ENCODE measurements at places on chromosomes 12 and 14.

DNA sequence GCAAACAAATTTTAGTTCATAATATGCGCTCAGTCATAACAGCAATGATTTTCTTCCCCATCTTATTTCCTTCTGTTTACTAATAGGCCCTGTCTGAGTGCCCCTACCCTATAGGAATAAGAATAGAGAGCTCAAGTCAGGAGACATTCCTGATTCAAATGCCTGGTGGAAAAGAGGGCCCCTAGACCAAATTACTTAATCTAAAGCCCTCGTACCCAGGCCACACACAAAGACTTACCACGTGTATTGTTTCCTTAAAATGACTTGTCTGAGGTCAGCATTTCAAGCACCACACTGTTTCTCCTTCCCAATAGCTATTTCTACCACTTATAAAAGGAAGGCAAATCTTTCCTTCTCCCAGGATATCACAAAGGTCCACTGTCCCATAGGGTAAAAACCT, 314.9 kb upstream of the TMTC1 start:
- DNase-seq, result no peak

- no peak for DNase-seq
These were observed 1031.9 kb upstream of the LRFN5 start for GRCh38 chr14:40574780-40575179.

- no peak for DNase-seq
These were observed 26.2 kb upstream of the TSPAN11 start for GRCh38 chr12:30900351-30900750.

GRCh38 chr12:130119241-130119861, 42.9 kb upstream of the FZD10 start:
- DNase-seq, result no peak

GRCh38 chr14:75439989-75440388, 12.2 kb downstream of the JDP2 start:
- DNase-seq, result no peak

GRCh38 chr12:13197032-13197431, 506 bp downstream of the EMP1 start:
- DNase-seq, result no peak

GRCh38 chr14:96095581-96096476, 56.7 kb downstream of the C14orf132 start:
- no peak for DNase-seq

DNA sequence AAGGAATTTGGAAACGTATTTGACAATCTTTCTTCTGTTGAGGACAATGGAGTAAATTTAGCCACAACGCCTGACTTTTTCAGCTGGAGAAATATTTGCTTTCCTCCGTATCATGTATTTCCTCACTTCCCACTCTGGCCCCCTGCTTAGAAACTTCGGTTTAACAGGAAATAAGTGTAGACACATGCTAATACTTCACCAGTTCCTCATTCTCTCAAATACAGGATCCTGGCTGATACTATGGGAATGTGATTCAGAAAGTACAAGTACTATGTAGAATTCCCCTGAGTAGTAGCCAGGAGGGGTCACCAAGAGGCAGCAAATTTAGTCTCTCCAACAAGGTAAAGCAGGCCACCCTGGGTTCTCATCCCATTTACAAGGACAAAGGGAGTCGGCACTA, 58.0 kb downstream of the FAR2 start:
- no peak for DNase-seq

DNA sequence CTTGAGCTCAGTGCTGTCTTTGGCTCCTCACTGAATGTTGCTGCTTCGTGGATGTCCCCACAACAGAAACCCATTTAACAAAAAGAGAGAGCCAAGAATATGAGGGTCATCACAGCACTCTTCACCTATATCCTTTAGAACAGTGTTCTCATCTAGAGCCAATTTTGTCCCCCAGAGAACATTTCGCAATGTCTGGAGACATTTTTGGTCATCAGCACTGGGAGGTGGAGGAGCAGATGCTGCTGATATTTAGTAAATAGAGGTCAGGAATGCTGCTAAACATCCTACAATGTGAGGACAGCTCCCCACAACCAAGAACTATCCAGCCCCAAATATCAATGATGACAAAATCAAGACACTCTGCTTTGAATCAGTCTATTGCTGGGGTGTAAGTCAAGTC, 92.5 kb downstream of the BBS10 start:
- no peak for DNase-seq

GRCh38 chr12:68259318-68259940, 6.0 kb upstream of the IL22 start:
- no peak for DNase-seq

- DNase-seq, result no peak
These were observed 10.7 kb downstream of the CREBL2 start for GRCh38 chr12:12622418-12622817.

DNA sequence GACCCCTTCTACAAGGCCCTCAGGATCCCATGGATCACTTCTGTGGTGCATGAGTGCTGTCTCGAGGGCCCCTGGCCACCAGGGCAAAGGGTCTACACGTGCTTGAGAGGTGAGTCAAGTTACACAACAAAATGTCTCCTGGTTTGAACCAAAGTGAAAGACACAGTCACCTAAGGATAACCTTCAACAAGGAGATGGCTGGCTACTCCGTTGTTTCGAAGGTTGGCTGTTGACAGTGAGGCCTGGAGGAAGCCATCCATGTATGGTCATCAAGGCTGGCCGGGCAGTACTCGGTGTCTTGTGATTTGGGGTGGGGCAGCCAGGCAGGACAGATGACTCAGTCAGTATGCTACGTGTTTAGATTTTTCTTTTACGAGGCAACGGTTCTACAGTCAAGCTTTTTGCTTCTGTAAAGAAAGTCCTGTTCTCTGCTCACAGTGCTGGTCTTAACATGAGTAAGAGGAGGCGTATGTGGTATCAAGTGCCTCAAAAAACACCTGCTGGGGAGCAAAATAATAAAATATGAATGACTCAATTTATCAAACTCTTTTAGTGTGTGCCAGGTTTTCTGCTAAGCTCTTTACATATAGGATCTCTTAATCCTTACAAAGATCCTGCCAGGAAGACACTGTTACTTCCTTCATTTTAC, 18.0 kb upstream of the NT5DC3 start:
- DNase-seq, result no peak

- DNase-seq, result no peak
These were observed 589.3 kb upstream of the NOVA1 start for GRCh38 chr14:27187136-27187535.

GRCh38 chr12:116238149-116238548, 39.3 kb downstream of the MED13L start:
- no peak for DNase-seq

DNA sequence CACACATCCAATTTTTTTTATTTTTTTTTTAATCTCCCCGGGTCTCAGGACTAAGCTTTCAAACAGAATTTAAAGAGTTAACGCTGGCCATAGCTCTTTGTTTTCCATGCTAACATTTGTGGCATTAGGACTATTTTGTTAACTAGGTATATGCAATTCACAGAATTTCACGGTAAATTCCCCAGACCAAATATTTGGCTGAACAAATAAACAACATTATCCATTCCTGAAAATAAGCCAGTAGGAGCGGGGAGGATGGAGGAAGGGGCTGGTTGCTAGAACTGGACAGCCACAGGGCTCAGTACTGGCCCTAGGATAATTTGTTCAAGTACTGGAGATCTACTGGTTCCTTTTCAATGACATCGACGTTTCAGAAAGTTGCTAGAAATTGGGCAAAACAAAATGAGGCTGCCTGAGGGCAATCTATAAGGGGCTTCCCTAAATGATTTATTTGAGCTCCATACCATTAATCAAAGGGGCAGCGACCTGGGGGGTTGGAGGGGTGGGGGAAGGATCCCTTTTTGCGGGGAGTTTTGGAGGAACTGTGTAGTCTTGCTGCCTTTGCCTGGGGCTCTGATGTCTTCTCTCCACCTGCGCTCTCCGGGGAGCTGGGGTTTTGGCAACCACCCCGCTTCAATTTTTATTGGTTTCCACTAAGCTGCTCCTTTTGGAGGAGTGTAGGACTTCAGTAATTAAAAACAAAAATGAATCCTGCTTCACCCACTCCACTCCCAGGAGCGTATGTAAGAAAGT, 9.0 kb downstream of the BMP4 start:
- no peak for DNase-seq

- no peak for DNase-seq
These were observed 735.4 kb upstream of the USP15 start for GRCh38 chr12:61524851-61525250.

DNA sequence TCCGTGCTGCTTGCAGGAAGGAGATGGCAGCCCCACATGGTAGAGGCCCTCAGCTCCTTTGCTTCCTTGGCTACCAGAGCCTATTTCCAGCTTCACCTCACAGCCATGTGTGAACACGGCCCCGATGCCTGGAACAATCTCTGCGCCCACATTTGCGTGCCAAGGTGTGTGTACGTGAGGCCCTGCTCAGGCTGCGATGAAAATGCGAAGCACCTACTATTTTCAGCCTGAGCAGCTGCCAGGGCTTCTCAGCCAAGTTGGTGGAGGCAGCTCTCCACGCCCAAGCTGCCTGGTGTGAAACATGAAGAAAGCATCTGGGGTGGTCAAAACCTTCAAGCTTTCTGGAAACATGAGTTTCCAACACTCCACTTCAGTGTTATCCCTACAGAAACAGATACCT, 177.8 kb upstream of the EGLN3 start:
- DNase-seq, result no peak

Data from stimulated activated CD4-positive, alpha-beta T cell treated with anti-CD3 and anti-CD28 coated beads, Interleukin-12 subunit alpha, Interleukin-12 subunit beta, amount 100 ng/mL, for 4 hours (primary cell).